ENCODE measurements at places on chromosomes 1 and 21. TPM values are rescaled to one million over a fixed set of nuclear protein-coding genes. Genes with fewer than 3 reads are reported as not detected.
A peak's percentile ranks its signal among the peaks of the same experiment; 100 is the strongest.

DNA sequence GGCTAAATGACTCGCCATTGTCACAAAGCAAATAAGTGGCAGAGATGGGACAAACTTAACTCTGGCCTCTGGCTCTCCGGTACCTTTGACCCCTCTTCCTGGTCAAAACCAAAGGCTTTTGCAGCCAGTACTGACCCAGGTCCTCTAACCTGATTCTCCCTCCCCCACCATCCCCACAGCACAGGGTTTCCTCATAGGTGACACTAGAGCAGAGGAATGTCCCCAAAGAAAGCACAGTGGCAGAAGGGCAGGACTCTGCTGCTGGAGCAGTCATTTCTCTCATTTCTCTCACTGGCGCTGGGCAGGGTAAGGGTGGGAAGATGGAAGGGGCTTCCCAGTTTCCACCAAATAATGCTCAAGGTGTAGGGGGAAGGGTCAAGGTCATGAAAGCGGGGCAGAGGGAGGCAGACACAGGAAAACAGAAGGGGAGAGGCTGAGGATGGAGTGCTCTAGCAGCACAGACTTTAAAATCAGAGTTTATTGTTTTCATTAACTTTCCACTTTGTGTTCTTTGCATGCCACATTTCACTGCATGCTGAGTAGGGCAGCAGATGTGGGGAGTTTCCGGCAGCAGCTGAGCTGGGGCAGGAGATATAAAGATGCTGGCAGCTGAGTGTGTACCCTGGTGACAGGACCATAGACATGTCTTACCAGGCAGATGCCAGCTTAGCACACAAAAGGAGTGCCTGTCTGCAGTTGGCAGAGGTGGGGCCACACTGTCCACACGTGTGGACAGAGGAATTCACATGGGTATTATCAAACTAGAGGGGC, 80.5 kb downstream of the FAM78B start:
- no peak for DNase-seq

- no peak for DNase-seq
Observed at GRCh38 chr1:107058245-107059032, 2.0 kb downstream of the PRMT6 start.

DNA sequence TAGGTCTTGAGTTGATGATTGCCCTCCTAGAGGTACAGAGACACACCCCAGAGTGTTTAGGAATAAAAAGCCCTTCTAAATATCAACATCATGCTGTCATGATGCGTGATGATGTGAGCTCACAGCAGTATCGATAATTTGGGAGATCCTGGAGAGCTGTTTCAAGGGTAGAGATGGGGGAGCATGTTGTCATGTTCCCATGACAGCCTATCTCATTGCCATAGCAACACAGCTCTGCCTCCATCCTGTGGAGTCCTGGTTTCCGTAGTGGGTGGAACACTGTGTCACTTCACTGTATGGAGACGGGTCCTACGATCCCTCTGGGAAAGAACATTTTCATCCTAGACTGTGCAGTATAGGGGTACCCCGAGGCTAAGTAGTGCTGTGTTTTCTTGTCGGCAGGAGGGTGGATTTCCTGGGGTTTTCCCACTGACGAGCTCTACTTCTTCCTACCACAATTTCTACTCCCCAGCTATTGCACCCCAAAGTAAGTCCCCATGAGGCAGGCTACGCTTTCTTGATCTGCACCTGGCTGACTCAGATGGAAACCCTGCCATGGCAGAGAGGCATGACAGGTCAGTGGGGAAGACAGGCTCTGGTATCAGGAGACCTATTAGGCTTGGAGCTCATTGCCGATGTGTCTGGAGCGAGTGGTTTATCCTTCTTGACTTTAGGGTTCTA, 7.2 kb downstream of the KISS1 start:
- no peak for DNase-seq

DNA sequence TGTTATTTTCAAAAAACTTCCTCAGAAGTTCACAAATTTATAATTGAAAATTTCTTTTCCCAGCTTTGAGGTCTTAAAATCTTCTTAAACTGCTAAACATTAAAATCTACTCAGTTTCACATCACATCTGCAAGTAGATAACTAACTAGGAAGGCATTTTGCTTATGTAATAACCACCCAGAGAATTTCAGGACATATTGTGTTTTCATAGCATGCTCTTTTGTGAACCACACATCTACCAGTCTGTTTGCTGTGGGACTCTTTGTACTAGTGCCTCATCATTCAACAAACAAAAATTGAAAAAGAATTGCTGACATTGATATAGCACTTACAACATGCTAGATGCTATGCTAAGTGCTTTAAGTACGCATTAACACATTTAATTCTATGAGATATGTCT, 31.6 kb upstream of the C1orf146 start:
- DNase-seq, result no peak

GRCh38 chr1:10014016-10014415, 17.0 kb downstream of the RBP7 start:
- DNase-seq, result no peak

DNA sequence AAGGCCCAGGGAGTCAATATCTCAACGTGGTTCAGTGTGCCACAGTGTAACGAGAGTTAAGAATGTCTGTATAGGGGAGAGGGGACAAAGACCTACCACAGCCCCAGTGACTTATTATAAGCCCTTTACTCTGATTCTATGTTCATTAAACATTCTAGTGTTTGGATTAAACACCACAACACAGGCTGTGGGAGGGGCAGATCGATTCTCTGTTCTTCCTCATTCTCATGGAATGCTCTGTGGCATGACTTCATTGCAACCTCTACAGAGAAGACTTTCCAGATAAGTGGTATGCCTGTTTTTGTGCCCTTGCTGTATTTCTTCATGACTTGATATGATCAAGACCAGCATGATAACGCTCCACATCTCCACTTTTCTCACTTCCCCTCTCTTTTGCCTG, 39.0 kb upstream of the CD5L start:
- no peak for DNase-seq

- DNase-seq, result no peak
Observed at GRCh38 chr1:245398180-245398579, 243.4 kb downstream of the KIF26B start.

DNA sequence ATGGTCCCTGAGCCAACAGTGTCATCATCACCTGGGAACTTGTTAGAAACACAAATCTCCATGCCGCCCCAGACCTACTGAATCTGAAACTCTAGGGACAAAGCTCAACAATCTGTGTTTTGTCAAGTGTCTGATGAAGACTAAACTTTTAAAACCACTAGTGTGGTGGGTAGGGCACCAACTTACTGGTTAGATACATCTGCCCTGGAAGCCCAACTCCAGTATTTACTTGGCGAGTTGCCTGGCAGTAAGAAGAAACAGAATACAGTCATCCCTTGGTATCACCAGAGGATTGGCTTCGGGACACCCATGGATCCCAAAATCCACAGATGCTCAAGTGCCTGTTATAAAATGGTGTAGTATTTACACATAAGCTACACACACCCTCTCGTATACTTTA, 367.9 kb upstream of the DUSP10 start:
- no peak for DNase-seq

DNA sequence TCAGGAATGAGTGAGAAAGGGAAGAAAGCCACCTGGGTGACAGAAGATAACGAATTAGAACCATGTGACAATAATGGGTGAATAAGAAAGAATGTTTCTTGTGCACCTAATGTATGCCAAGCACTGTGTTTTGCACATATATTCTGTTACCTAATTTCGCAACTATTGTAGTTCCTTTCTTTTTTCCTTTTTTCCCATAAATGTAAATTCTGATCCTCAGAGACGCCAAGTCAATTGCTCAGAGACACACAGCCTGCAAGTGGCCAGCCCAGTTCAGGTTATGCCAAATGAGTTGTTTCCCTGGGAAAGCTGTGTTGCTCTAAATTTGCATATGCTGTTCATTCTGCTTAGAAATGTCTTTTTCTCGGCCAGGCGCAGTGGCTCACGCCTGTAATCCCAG, 1.7 kb upstream of the RSPO1 start:
- DNase-seq, result no peak

DNAJC28 gene
- total RNA-seq, result 0.79 TPM

- DNase-seq, result no peak
Observed at GRCh38 chr1:36115200-36115669, 9.8 kb downstream of the COL8A2 start.

DNA sequence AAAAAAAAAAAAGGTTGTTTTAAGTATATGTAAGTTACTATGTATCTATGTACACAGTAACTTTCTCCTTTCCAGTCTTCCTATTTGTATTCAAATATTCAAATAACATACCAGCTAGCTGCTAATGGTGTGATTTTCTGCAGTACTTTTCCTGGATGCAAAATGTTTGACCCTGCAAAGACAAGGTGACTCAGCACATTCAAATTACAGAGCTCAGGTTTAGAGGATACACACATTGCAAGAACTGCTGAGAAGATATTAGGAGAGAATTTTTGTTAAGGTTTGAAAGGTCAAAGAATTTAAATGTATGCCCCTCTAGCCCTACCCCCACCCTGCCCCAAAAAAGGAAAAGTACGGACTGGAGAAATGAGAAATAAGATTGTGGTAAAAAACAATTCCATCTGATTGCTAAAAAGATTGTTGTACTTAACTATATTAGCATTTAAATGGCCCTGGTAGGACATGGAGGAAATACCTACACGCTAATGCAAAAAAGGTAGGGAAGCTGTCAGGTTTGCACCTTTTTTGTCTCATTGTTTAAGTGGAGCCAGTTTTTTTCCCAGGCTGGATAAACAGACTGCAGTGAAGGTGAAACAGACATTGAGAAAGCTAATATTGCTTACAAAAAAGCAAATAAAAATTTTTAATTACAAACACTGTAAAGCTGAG, 45.6 kb downstream of the ZNF281 start:
- DNase-seq, result no peak

PDZK1 gene
- 0.14 TPM for total RNA-seq

SLC6A9 gene
- 0.40 TPM for total RNA-seq

- no peak for DNase-seq
Observed at GRCh38 chr1:13929313-13929712, 229.3 kb downstream of the PRDM2 start.

RGS16 gene
- total RNA-seq, result not detected

DNA sequence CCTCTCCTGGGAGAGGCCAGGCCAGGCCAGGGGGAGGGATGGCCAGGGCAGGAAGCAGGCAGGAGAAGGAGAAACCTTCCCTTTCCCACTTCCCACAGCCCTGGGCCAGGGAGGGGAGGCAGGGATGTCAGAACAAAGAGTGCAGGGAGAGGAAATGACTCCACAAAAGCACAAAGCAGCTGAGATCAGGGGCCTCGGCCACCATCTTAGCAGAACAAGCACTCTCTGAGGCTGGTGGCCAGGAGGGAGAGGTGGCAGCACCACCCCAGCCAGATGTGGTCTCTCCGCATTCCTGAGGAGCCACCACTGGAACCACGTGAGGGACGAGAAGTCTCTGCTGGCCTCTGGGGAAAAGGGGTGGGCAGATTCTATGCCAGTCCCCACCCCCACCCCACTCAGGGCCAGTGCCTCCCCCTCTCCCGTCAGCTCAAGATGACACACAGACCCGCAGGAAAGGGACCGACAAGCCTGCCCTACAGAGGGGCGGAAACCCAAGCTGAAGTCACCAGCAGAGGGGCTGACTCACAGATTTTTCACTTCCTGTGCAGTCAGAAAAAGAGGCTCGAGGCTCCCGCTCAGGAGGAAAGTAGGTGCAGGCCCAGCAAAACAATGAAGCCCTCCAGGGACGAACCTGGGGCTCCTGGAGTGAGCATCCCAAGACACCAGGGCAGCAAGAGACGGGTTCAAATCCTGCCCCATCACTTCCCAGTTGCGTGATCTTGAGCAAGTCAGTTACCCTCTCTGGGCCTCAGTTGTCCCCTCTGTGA, 24.1 kb upstream of the ALDH4A1 start:
- peak; percentile 94 for DNase-seq

GRCh38 chr1:179169616-179170467, 59.6 kb downstream of the ABL2 start:
- DNase-seq, result no peak

FAM110D gene
- 1.3 TPM for total RNA-seq

CCDC17 gene
- total RNA-seq, result 0.53 TPM

PCAT6 gene
- 0.26 TPM for total RNA-seq

DNA sequence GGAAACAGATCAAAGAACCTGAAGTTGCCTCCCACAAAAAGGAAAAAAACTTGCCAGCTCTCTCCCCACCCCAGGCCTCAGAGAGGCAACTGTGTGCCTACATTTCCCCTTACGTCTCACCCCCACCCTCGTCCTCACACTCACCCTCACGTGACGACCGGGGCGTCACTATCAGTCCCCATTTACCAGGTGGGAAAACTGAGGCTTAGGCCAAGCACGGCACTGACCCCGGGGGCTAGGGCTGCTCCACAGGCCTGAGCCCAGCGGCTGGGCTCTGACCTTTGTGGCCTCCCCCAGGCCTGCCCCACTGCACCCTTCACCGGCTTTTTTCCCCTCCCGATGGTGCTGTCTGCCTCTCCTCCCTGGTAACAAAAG, 51.5 kb upstream of the RUNX3 start:
- no peak for DNase-seq

DNA sequence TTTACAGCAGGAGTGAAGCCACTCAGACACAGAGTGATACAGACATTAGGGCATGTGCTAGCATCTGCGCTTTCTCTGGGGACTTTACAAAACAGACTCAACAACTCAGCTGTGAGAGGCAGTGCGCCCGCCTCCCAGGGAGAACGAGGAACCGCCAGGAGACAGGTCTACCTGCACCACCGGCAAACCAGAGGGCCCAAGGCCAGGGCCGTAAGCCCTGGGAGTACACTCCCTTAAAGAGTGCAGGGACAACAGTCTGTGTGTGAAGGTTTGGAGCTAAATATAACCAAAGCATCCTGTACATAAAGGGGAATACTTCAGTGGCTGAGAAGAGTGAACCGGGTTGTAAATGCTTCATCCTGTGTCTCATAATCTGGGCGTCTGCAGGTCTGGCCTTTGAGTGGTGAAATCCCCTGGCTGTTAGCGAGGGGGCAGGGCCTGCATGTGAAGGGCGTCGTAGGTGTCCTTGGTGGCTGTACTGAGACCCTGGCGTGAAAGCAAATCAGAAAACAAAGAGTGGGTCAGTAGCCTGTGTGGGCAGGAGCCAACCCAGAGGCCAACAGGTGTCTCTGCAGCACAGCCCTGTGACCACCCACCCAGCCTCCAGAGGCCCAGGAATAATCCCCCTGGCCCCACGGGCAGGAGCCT, 86.9 kb downstream of the CD247 start:
- DNase-seq, result no peak

LCA5L gene
- 0.21 TPM for total RNA-seq

GRCh38 chr1:209659909-209660308, 7.7 kb upstream of the LAMB3 start:
- DNase-seq, result no peak

C4BPB gene
- total RNA-seq, result not detected

DNA sequence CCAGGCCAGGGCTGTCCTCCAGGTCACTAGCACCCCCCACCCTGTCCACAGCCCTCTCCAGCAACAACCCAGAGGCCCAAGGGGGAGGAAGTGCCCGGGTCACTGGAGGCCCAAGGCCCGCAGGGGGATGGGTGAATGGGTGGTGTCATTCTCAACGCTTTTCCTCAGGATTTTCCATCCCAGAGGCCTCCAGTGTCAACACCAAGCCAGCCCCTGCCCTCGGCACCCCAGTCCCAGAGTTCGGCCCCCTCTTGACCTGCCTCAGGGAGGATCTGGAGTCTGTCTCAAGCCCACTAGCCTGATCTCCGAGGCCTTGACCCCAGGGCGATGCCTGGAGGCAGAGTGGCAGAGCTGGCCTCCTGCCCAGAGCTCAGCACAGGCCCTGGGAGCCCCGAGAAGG, 5.1 kb downstream of the TMEM82 start:
- DNase-seq, result no peak
